NCI-H1930 (cell line): ENCODE measurements at places on chromosomes 7 and 10.

- no peak for DNase-seq
These were observed 68.0 kb upstream of the ZNF438 start for GRCh38 chr10:31099664-31100063.

DNA sequence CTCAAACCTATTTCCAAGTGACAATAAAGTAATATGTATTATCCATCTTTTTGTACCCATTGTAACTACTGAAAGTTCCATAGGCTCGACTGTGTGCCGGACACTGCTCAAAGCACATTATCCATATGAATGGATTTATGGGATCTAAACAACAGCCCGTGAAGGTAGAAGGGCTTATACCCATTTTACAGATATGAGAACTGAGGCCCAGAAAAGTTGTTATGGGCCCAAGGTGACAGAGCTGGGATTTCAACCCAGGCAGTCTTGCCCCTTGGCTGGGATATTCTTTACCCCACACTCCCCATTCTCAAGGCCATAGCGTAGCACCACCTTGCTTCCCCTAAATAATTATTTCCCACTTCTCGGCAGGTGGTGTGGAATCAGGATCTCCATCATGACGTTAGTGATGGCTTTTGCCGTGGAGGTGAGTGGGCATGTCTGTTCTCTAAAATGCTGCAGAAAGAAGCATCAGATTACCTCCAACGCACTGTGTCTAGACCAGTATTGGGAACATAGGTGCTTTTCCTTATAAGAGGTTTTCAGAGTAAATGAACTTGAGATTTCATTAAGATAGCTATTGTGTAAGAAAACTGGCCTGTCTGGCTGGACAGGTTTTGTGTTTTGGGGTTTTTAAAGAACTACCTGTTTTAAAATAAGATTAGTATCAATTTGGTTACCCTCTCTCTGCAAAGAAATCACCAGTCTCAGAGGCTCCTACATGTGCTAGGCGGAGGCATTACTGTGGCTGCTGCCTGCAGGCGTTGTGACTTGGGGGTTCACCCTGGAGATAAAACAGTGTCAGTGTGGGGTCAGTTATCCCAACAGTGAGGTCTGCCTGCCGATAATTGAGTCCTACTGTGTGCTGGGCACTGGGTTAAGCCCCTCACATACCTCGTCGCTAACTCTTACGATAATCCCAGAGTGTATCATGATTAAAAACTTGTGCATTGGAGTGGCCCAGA, 85.1 kb upstream of the SDK1 start:
- no peak for DNase-seq

GRCh38 chr10:31961277-31962074, 32.8 kb upstream of the ARHGAP12 start:
- no peak for DNase-seq

DNA sequence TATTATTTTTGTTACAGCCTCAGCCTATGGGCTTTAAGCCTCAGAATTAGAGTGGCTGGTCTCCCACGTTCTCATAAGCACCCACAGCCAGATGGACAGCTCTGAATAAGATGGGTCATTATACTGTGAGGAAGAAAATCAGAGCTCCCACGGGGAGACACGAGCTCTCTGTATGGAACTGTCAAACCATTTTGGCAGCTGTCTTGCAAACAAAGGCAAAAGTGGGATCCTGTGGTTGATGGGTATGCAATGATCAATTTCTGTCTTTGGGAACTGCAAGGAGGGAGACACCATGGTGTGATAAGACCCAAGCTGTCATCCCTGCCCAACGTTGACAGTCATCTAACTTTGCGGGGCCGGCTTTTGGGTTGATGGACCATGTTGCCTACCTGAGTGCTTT, 614.3 kb downstream of the TYW1 start:
- no peak for DNase-seq

GRCh38 chr7:151275813-151276577, 27.5 kb upstream of the SMARCD3 start:
- no peak for DNase-seq

DNA sequence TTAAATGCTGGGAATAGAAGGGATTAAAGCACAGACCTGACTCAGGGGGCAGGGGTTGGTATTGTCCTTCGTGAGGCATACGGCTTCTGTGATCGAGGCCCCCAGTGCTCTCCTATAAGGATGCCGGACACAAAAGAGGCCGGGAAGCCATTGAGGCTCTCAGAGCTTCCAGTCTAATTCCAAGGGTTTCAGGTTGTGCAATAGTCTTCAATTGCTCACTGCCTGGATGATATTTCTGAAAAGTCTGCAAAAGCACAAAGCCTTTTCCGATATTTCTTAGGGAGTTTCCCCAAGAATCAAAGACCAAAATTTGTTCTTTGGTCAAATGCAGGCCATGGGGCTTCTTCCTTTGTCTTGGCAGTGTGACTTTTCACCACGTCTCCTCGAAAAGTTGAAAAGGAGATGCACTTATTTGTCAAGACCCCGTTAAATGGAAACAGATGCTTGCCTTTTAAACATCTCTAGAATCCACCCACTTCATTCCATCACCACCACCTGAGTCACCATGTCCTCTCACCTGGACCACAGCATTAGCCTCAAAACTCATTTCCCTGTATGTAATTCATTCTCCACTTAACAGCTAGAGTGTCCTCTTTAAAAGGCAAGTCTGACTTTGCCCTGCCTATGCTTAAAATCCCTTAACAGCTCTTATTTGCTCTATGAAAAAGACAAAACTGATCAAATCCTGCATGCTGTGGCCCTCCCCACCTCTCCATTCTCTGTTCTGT, 134.8 kb upstream of the NAMPT start:
- no peak for DNase-seq
